Activated naive CD4-positive, alpha-beta T cell treated with anti-CD3 and anti-CD28 coated beads, Interleukin-2, amount 10 ng/mL, durations not matched to agents 7 days and 5 days (primary cell): ENCODE measurements at places on chromosomes 13 and 19.

GRCh38 chr13:99075268-99076191 lies 97.7 kb upstream of the DOCK9 start:
- no peaks in the 10 kb centered on the region for H3K27me3 ChIP-seq
- peaks cover 89% of the 10 kb centered on the region for H3K4me1 ChIP-seq
- DNase-seq = peak; percentile 54
- peak overlapping the region; percentile 48 for H3K4me3 ChIP-seq
- peaks cover 66% of the 10 kb centered on the region for H3K36me3 ChIP-seq

- H3K4me3 ChIP-seq = no peak overlapping the region
- H3K27me3 ChIP-seq = no peaks in the 10 kb centered on the region
- DNase-seq = no peak
Measured at GRCh38 chr19:41386442-41386841, 10.1 kb downstream of the TMEM91 start.

DNA sequence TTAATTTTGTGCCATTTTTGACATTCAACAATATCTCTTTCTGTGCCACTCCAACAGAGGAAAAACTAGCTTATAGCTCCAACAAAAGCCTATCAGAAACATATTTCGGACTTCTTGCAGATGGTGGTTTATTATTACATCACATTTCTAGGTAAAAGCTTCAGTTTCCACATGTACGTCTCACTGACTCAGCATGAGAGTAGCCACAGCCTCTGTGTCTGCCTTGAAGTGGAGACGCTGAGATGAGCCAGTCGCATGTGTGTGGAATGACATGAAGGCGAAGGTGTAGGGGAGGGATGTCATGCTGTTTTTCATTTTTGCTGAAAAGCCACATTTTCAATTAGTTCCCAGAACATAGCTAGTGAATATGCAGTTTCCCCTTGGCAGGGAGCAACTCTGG lies 598.6 kb downstream of the EFNB2 start:
- H3K27ac ChIP-seq = no peak overlapping the region
- no peaks in the 10 kb centered on the region for H3K27me3 ChIP-seq
- no peak overlapping the region for H3K4me3 ChIP-seq
- DNase-seq = no peak
- H3K4me1 ChIP-seq = no peaks in the 10 kb centered on the region

DNA sequence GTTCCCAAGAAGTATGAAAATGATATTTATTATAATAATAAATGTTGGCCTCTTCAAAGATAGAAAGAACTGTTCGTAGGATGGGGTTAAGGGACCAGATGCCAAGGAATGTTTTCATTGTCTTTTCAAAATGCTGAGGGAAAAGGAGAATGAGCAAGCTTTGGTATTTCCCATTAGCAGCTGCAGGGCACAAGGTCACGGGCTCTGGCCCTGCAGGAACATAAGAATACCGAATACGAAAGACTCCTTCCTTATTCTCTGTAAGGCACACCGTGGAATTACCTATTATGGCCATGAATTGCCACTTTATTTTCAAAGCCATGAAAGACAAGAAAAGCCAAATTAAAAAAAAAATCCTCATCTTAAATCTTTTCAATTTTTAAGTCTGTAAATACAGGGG lies 49.6 kb upstream of the OLFM4 start:
- no peaks in the 10 kb centered on the region for H3K36me3 ChIP-seq
- DNase-seq = no peak
- no peak overlapping the region for H3K27ac ChIP-seq
- H3K27me3 ChIP-seq = peaks cover 8% of the 10 kb centered on the region
- no peak overlapping the region for H3K4me3 ChIP-seq

GRCh38 chr13:85671336-85671735 lies 127.9 kb downstream of the SLITRK6 start:
- no peaks in the 10 kb centered on the region for H3K36me3 ChIP-seq
- no peak for DNase-seq

GRCh38 chr13:39494006-39494405 lies 109.0 kb downstream of the LHFPL6 start:
- H3K27me3 ChIP-seq = no peaks in the 10 kb centered on the region
- no peak for DNase-seq
- no peaks in the 10 kb centered on the region for H3K4me1 ChIP-seq
- no peak overlapping the region for H3K27ac ChIP-seq
- no peak overlapping the region for H3K4me3 ChIP-seq
- no peaks in the 10 kb centered on the region for H3K36me3 ChIP-seq

DNA sequence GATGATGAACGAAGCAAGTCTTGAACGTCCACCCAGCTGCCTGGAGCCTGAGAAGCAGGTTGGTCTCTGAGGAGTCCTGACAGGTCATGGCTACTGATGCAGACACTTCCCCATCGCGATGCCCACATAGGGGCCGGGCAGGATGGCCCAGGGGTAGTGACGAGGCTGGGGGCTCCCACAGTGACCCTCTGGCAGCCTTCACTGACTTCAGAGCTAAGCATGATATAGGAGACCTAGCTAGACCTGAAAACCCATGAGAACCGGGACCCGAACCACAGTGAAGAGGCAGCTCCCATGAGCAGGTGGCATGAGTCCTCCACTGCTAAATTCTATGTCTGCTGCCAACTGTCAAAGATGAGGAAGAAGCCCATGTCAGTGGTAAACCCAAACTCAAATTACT lies 91.7 kb downstream of the RNASEH2B start:
- H3K27ac ChIP-seq = no peak overlapping the region
- no peaks in the 10 kb centered on the region for H3K4me1 ChIP-seq
- no peak for DNase-seq
- H3K4me3 ChIP-seq = no peak overlapping the region

GRCh38 chr13:25679159-25679558 lies 307.4 kb downstream of the ATP8A2 start:
- no peaks in the 10 kb centered on the region for H3K4me1 ChIP-seq
- H3K27me3 ChIP-seq = peaks cover 3% of the 10 kb centered on the region
- no peak overlapping the region for H3K27ac ChIP-seq
- DNase-seq = no peak

DNA sequence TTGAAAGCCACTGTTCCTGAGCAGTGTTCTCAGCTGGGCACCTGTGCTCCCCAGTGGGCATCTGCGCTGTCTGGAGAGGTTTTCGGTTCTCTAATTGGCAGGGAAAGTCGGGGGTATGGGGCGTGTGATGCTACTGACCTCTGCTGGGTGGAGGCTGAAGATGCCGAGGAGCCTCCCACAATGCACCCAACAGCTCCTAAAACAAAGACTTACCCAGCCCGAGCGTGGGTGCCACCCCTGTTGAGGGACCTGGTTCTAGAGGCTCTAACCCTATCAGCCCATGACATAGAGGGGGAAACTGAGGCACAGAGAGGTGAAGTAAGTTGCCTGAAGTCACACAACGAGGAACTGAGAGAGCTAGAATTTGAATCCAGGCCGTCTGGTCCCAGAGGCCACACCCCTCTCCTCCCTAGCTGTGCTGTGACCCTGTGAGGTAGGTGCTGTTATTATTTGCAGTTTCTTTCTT lies 2.3 kb downstream of the SPACA4 start:
- no peak overlapping the region for H3K4me3 ChIP-seq
- H3K27me3 ChIP-seq = no peaks in the 10 kb centered on the region
- DNase-seq = peak; percentile 75

DNA sequence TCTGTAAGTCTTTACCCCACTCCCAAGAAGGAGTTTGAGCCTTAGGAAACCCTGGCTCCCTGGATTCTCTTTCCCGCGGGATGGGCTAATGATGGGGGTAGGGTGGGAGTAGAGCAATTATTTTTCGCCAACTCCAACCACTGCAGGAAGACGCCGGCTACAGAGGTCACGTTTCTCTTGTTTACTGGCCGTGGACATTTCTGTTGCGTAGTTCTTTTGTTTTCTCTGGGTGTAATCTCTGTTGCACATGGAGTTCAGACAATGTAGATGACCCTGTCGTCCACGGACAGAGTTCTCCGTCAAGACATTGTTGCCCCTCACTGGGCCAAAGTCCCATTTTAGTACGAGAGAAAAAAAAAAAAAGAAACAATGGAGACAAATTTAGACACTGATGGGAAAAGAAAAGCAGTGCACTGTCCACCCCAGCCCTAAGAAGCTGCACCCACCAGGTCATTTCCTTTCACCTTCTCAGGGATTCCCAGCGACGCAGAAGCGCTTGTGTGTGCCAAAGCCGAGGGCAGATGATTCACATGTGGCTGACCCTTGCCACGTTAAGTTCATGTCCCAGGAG lies 133.9 kb upstream of the ARGLU1 start:
- H3K36me3 ChIP-seq = no peaks in the 10 kb centered on the region
- H3K4me3 ChIP-seq = no peak overlapping the region
- DNase-seq = no peak
- H3K27ac ChIP-seq = no peak overlapping the region
- H3K27me3 ChIP-seq = no peaks in the 10 kb centered on the region

GRCh38 chr19:48819366-48819816 lies 8.6 kb upstream of the BCAT2 start:
- peaks cover 11% of the 10 kb centered on the region for H3K4me1 ChIP-seq
- peaks cover 8% of the 10 kb centered on the region for H3K27me3 ChIP-seq
- H3K4me3 ChIP-seq = no peak overlapping the region
- no peak overlapping the region for H3K27ac ChIP-seq
- no peak for DNase-seq
- H3K36me3 ChIP-seq = no peaks in the 10 kb centered on the region

GRCh38 chr13:68125087-68125480 lies 894.9 kb upstream of the PCDH9 start:
- no peaks in the 10 kb centered on the region for H3K4me1 ChIP-seq
- no peak for DNase-seq
- no peaks in the 10 kb centered on the region for H3K27me3 ChIP-seq
- no peak overlapping the region for H3K27ac ChIP-seq
- H3K36me3 ChIP-seq = no peaks in the 10 kb centered on the region
- H3K4me3 ChIP-seq = no peak overlapping the region

DNA sequence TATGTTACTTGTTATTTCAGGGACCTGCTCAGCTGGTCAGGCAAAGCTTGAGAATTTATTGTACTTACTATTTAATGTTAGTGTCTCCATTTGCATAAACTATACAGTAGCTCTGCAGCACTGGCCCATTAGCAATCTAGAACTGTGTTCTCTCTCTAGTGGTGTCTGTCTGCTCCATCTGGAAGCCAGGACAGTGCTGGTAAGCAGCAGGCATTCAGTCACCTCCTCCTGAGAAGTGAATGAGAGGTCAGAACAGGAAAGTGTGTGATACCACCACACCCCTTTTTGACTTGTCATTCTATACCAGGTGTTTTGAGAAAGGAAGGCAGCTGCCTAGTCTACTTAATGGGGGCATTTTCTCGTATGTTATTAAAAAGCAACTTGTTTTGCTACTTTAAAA lies 3.9 kb downstream of the COG3 start:
- no peak overlapping the region for H3K27ac ChIP-seq
- H3K4me3 ChIP-seq = no peak overlapping the region
- DNase-seq = no peak
- H3K27me3 ChIP-seq = no peaks in the 10 kb centered on the region
- peaks cover 25% of the 10 kb centered on the region for H3K36me3 ChIP-seq
- H3K4me1 ChIP-seq = peaks cover 61% of the 10 kb centered on the region

DNA sequence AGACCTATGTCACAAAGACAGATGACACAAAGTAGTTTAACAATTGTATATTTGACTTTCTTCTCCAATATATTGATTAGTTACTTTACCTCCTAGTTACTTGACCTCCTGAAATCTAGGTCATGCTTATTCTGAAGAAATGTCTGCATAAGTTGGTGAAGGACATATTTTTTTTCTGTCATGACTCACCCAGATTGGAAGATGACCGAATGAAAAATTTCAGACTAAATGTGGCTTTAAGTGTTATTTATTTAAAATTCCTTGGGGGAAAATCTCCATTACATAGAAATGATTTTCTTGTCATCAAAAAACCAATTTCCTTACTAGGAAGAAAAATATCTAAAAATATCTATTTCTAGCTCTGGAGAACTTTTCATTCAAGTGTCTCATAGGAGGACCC lies 217.1 kb downstream of the POSTN start:
- no peaks in the 10 kb centered on the region for H3K27me3 ChIP-seq
- no peak for DNase-seq
- no peaks in the 10 kb centered on the region for H3K4me1 ChIP-seq
- no peaks in the 10 kb centered on the region for H3K36me3 ChIP-seq

DNA sequence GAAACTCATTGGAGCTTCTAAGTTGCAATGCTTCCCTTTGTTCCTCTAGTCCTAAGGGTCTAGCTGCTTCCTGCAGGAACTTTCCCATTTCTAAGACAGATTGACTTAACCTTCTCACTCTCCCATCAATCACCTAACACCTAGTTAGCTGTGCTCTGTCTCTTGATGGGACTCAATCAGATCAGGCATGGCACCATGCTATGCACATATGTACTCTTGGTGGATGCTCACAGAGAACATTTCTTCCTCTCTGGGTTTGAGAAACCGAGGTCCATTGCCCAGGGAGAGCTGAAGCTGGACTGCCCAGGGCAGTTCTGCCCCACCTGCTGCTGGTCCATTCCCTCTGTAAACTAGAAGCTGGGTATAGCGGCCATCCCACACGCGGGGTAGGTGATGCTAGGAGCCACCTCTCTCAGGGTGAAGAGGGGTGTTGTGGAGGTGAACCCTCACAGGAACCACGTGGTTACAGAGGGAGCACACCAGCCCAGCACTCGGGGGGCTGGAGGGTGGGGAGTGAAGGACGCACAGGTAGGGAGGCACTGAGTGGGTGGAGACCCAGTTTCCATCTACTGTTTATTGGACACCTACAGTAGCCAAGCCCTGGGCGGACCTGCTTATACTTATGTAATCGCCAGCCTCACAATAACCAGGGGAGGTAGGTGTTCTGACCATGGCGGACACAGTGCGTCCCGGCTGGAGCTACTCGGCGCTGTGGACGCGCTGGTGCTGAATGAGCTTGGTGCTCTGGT lies 3.1 kb upstream of the UBE2M start:
- DNase-seq = no peak
- H3K4me3 ChIP-seq = peak overlapping the region; percentile 83
- peaks cover 68% of the 10 kb centered on the region for H3K4me1 ChIP-seq
- peak overlapping the region; percentile 94 for H3K27ac ChIP-seq
- H3K27me3 ChIP-seq = peaks cover 8% of the 10 kb centered on the region
- H3K36me3 ChIP-seq = peaks cover 32% of the 10 kb centered on the region

DNA sequence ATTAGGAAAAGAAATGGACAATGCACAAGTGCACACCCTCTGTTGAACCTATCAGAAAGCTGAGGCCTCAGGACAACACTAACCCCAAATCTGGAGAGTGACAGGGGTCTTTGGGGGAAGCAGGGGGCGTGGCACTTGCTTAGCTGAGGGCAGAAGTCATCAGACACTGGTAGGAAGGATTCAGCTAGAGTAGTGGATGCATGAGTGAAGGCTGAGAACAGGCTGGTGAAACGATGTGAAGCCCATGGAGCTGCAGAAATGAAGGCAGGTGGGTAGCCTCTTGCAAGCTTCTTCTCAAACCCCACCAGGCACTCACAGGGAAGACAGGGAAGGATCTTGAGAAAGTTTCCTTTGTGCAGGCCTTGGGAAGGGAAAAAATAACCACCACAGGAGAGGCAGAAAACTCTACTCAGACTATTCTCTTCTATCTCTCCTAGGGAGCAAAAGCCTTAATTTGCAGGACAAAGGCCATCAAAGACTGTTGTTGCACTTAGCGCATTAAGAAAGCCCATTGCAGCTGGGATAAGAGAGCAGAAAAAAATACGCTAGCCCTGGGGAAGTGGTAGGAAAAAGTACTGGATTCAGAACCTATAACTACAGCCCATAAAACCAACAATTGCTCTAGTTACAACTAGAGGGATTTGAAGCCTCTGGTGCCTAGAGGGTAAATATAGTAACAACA lies 193.3 kb upstream of the ZNF536 start:
- H3K4me1 ChIP-seq = no peaks in the 10 kb centered on the region
- peaks cover under 1% of the 10 kb centered on the region for H3K36me3 ChIP-seq
- no peak overlapping the region for H3K27ac ChIP-seq
- no peak for DNase-seq
- H3K4me3 ChIP-seq = no peak overlapping the region

GRCh38 chr13:113369189-113369588 lies 5.3 kb upstream of the GRTP1 start:
- no peak overlapping the region for H3K4me3 ChIP-seq
- no peak for DNase-seq
- no peak overlapping the region for H3K27ac ChIP-seq
- no peaks in the 10 kb centered on the region for H3K36me3 ChIP-seq
- H3K4me1 ChIP-seq = peaks cover 2% of the 10 kb centered on the region
- H3K27me3 ChIP-seq = peaks cover 23% of the 10 kb centered on the region
